ENCODE measurements at places on chromosomes 12 and 14. TPM values are rescaled to one million over a fixed set of nuclear protein-coding genes. Genes with fewer than 3 reads are reported as not detected.

The TAS2R19 gene
- total RNA-seq: 0.39 TPM

The AQP5 gene
- not detected for total RNA-seq

The TMEM132C gene
- not detected for total RNA-seq

The SELPLG gene
- 0.08 TPM for total RNA-seq

The GZMH gene
- not detected for total RNA-seq

The TAS2R31 gene
- 0.39 TPM for total RNA-seq

The INHBE gene
- not detected for total RNA-seq

The SLCO1B3 gene
- not detected for total RNA-seq

The CMTM5 gene
- total RNA-seq: not detected

The HRK gene
- not detected for total RNA-seq

The RDH16 gene
- total RNA-seq: not detected

The PRH2 gene
- not detected for total RNA-seq

The RGS6 gene
- total RNA-seq: not detected

The CLEC6A gene
- total RNA-seq: not detected

The CCDC184 gene
- not detected for total RNA-seq

The RIMBP2 gene
- 0.19 TPM for total RNA-seq

The DRAM1 gene
- total RNA-seq: 14.7 TPM

The NYNRIN gene
- 2.7 TPM for total RNA-seq

The EPYC gene
- not detected for total RNA-seq

The SLC24A4 gene
- 0.08 TPM for total RNA-seq

The TROAP gene
- total RNA-seq: 6.7 TPM

The A2M gene
- not detected for total RNA-seq

The BCL2L14 gene
- total RNA-seq: not detected

The KLHDC1 gene
- 2.1 TPM for total RNA-seq

The PTPN21 gene
- total RNA-seq: 4.7 TPM

The PPP1R13B gene
- 7.0 TPM for total RNA-seq

The STAC3 gene
- total RNA-seq: not detected

The CMA1 gene
- not detected for total RNA-seq

The BCDIN3D gene
- total RNA-seq: 3.3 TPM

The LALBA gene
- total RNA-seq: not detected

The LAG3 gene
- total RNA-seq: 0.08 TPM

The YEATS4 gene
- 39.5 TPM for total RNA-seq

The STON2 gene
- total RNA-seq: 81.2 TPM

The DICER1 gene
- 31.4 TPM for total RNA-seq

The P2RX2 gene
- total RNA-seq: not detected

The NR2C1 gene
- 15.8 TPM for total RNA-seq

The CLEC7A gene
- total RNA-seq: not detected

The C12orf50 gene
- total RNA-seq: not detected

The MLXIP gene
- 8.5 TPM for total RNA-seq

The KIF5A gene
- 0.08 TPM for total RNA-seq

The CMKLR1 gene
- total RNA-seq: not detected

The RNASE11 gene
- not detected for total RNA-seq

The NR1H4 gene
- not detected for total RNA-seq

The SIX1 gene
- not detected for total RNA-seq

The FIGNL2 gene
- total RNA-seq: not detected

The BDKRB1 gene
- total RNA-seq: 8.7 TPM

The RASSF9 gene
- 2.7 TPM for total RNA-seq
